DMS 273 treated with DMSO at 0.1 percent for 48 hours (cell line): ENCODE measurements at places on chromosomes 5 and 9.

GRCh38 chr9:35792024-35792813 lies 828 bp downstream of the NPR2 start:
- no peak for DNase-seq

- peak; percentile 79 for DNase-seq
Measured at GRCh38 chr5:90168399-90168798, 241.2 kb downstream of the CETN3 start.

DNA sequence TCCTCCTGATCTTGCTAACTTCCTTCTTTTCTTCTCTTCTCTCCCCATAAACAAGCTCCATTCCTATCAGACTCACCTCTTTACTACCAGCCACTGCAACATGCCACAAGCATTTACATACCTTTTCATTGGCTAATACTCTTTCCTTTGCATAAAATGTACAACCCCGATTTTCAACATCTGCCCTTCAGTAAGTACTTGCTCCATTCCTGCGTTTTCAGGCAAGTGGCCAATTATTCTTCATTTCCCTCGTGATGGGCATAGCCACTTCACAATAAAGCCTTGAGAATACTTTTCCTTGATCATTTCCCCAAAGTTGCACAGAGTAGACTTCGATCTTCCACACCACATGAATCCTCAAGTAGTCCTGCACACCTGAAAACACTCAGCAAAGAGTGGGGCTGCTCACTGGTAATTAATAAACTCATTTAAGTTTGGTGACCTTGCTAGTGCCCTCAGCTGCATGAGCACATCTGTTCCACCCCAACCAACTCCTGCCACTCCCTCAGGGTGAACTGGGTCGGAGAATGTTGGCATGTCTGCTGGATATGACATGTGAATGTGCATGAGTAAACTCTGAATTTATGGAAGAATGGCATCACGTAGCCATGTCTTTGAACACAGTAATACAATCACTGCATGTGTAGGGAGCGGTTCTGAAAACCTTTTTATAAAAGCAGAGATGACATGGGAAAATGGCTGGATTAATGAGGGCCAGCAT lies 535.8 kb downstream of the SEMA5A start:
- DNase-seq, result no peak

- no peak for DNase-seq
Measured at GRCh38 chr5:1432296-1432695, 12.9 kb downstream of the SLC6A3 start.

- no peak for DNase-seq
Measured at GRCh38 chr5:32182463-32183063, 8.4 kb upstream of the GOLPH3 start.

DNA sequence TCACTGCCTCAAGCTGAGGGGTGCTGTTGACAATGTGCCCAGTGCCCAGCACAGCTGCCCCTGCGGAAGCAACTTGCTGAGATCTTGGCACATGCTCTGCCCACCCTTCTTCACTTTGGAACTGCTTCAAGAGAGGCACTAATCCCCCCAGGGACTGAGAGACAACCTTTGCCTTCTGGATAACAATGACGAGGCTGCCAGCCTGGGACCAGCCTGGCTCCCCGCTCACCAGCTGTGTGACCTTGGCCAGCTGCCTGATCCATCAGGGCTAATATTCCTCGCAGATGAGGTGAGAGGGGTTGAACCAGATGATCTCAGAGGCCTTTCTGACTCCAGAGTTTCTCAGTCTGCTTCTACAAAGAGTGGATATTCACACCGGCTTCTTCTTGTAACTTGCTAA lies 81.0 kb downstream of the SHB start:
- peak; percentile 64 for DNase-seq

DNA sequence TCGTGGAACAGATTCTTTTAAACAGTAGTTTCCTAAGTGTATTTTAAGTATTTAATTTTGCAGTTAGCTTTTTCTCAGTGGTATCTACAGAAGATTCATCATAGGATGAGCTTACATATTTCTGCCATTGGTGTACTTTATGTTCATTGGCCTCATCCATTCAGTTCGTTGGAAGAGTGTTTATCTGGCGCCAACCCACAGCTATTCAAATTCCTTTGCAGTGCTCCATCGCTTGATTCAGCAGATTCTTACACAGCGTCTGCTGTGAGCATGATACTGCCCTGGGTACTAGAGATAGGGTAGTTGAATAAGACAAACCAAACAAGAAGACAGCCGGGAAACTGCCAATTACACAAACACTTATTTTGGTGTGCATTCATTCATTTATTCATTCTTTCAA lies 55.1 kb downstream of the NUP214 start:
- no peak for DNase-seq

GRCh38 chr9:126956917-126957686 lies 42.5 kb downstream of the RALGPS1 start:
- no peak for DNase-seq

DNA sequence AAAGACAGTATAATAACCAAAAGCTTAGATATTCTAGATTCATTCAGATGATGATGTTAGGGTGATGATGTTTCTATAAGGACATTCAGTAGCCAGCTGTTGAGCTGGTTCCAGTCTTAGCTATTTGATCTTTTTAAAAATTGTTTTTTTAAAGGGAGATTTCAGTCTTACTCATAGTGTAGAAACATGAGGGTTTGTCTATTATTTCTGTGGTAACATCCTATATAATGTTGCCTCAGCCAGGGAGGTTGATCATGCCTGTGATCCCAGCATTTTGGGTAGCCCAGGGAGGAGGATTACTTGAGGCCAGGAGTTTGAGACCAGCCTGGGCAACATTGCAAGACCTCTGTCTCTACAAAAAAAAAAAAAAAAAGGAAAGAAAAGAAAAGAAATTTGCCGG lies 167.8 kb downstream of the DOCK2 start:
- no peak for DNase-seq

- no peak for DNase-seq
Measured at GRCh38 chr9:31089549-31090221, 1294.8 kb upstream of the ACO1 start.

- no peak for DNase-seq
Measured at GRCh38 chr5:91535499-91535898, 152.4 kb upstream of the ARRDC3 start.

DNA sequence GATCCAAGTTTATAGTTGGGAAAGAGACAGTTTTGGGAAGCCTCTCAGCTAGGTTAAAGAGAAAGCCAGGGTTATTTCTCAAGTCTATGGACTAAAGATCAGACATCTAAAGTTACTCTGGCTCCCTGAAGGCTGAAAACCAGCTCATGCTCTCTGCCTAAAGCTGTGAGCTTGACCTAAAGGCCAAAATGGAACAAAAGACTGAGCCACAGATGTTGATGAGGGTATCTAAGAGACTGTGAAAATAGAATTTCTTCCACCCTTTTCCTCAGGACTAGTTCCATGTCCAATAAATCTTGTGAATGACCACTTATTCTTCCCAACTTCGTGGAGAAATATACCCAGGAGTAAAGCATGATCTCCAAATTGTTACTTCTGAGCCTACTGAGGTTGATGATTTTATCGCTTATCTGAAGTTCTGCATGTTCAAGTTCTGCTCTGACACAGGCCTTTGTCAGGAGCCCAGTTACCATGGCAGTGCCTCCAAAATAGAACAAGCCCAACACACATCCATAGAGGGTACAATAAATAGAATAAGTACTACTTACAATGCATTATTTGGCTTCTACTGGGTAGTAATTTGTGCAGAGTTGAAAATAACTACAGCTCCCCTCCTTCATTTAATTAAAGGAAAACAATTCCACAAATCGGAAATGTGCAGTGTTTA lies 373.6 kb downstream of the NTRK2 start:
- no peak for DNase-seq

DNA sequence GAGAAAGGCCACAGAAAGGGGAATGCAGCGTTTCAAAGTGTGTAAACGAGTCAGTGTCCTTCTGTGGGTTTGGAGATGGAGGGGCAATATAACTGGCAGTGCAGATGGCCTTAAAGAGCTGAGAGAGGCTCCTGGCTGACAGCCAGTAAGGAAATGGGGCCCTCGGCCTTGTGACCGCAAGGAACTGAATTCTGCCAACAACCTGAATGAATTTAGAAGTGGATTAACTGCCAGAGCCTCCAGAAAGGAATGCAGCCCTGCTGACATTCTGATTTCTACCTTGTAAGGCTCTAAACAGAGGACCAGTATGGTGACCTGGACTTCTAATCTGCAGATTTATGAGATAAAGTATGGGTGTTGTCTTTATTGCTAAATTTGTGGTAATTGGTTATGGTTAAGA lies 17.5 kb upstream of the NREP start:
- peak; percentile 55 for DNase-seq

DNA sequence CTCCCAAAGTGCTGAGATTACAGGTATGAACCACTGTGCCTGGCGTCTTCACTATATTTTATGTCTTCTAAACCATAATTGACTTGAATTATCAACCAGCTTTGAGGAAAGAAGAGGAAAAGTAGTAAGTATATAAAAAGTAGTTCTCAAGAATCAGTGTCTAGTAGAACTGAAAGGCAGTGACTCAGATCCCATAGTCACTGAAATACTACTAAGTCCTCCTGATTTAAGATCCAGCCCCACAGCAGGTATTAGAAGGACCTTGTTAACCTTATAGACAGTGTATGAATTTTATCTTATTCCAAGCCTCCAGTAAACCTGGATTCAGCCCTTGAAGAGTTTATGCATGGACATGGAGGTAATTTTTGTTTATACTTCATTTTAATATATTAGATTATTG lies 31.5 kb downstream of the LNPEP start:
- DNase-seq, result no peak

- no peak for DNase-seq
Measured at GRCh38 chr5:171486613-171487012, 67.2 kb downstream of the FGF18 start.
